ENCODE measurements at places on chromosomes 6 and 20.
A peak's percentile ranks its signal among the peaks of the same experiment; 100 is the strongest.

DNA sequence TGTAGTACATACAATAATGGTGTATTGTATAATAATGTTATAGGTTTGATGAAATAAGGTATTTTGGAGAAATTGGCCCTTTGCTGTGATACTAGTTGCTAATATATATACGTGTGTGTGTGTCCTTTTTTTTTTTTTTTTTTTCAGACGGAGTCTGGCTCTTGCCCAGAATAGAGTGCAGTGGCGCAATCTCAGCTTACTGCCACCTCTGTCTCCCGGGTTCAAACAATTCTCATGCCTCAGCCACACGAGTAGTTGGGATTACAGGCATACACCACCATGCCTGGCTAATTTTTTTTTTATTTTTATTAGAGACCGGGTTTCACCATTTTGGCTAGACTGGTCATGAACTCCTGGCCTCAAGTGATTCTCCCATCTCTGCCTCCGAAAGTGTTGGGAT lies 23.3 kb downstream of the SENP6 start:
- DNase-seq: no peak

DNA sequence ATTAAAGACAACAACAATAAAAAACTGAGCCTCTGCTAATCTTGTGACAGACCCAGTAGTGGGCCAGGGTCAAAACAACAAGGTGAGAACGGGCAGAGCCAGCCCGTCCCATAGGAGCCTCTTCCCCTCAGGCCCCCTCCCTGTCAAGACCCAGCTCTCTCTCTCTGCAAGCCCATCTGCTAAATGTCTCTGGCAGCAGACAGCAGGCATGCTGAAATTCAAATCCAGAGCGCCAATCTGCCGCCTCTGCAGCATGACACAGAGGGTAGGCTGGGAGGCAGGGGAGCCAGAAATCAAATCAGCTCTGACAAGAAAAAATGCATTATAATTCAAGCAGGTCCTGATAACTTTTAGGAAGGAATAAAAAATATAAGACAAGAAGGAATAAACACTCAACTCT lies 26.3 kb downstream of the METTL24 start:
- DNase-seq: no peak

- DNase-seq: no peak
Observed at GRCh38 chr6:33719326-33719987, 8.0 kb upstream of the UQCC2 start.

DNA sequence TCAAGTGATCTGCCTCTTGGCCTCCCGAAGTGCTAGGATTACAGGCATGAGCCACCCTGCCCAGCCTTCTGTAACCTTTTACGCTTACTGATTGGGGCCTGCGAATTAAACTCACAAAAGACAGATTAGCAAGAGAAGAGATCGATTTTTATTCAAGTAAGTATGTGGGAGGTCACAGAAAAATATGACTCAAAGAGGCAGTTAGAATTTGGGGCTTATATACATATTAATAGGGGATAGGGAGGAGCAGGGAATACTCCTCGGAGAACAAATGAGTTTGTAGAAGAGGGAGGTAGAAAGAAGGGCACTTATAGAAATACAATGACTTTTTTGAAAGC lies 78.9 kb downstream of the CD24 start:
- no peak for DNase-seq

GRCh38 chr20:43925215-43925614 lies 10.6 kb downstream of the TOX2 start:
- peak; percentile 48 for DNase-seq

DNA sequence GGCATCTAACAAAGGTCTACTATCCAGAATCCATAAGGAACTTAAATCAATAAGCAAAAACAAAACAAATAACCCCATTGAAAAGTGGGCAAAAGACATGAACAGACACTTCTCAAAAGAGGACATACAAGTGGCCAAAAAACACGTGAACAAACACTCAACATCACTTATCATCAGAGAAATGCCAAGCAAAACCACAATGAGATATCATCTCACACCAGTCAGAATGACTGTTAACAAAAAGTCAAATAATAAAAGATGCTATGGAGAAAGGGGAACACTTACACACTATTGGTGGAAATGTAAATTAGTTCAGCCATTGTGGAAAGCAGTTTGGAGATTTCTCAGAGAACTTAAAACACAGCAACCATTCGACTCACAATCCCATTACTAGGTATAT lies 19.4 kb upstream of the VNN1 start:
- no peak for DNase-seq

DNA sequence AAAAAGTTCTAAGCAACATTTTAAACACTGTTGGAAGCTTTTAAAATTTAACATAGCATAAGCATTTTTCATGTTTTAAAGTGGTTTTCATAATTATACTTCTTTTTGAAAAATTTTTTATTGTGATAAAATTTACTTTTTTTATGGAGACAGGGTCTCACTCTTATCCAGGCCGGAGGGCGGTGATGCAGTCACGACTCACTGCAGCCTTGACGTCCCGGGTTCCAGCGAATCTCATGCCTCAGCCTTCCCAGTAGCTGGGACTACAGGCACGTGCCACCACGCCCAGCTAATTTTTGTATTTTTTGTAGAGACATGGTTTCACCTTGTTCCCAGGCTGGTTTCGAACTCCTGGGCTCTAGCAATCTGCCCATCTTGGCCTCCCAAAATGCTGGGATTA lies 46.1 kb upstream of the TULP4 start:
- DNase-seq: no peak

GRCh38 chr6:91198588-91199255 lies 611.9 kb upstream of the MAP3K7 start:
- no peak for DNase-seq

All from stimulated activated CD8-positive, alpha-beta memory T cell treated with anti-CD3 and anti-CD28 coated beads, Interleukin-7, amount 100 ng/mL, for 48 hours (primary cell).